Activated T-helper 1 cell treated with anti-CD3 and anti-CD28 coated beads, Interleukin-2, amount 50 U/mL, for 16 hours (primary cell): ENCODE measurements at places on chromosomes 5 and 9.

DNA sequence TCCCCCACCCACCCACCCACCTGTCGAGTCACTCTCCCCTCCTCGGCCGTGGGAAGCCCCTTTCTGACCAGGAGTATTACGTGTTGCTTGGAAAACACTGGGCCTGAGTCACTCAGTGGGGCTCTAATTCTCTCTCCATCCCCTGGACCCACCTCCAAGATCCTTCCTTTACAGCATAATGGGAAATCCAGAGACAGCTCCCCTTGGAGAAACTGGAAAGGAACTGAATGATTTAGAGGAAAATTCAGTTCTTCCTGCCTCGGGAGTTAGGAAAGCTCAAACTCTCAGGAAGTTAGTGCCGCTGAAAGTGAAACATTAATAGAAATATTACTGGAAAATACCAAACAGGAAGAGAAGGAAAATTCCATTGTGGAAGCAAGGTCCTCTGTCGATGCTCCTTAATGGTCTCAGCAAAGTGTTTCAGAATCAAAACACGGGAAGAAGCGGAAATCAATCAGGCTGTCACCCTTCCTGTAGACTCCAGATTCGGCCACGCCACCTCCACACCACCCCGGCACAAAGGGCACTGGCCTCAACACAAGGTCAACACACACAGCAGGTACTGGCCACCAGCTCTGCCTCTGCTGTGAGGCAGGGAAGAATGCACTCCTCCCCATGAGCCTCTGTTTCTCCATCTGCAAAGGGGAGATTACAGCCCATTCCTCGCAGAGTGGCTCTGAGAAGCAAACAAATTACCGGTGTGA, 9.6 kb downstream of the SHB start:
- no peak for DNase-seq

- no peak for DNase-seq
Measured at GRCh38 chr9:71790296-71790695, 22.0 kb upstream of the CEMIP2 start.

GRCh38 chr5:61228691-61229280, 66.5 kb upstream of the SMIM15 start:
- no peak for DNase-seq

GRCh38 chr5:91383956-91384300, 811 bp upstream of the ARRDC3 start:
- no peak for DNase-seq

- no peak for DNase-seq
Measured at GRCh38 chr9:3288686-3289085, 237.1 kb downstream of the RFX3 start.

DNA sequence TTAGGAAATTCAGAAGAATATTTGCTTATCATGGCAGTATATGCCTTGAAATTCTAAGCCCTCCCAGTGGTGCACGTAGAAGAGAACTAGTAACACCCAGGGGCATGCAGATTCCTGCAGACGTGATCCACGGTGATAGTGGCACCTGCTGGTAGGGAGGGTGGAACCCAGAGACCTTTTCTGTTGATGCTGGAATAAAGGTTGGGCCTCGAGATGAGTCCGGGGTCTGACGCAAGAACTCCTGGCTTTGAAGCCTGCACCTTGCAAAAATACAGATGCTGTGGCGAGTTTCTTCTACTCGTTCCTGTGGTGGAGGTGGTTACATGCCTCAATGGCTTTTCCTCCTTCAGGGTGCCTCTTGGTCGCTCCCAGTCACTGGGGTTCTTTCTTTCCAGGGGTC, 39.5 kb upstream of the PHF2 start:
- no peak for DNase-seq

GRCh38 chr9:71652480-71652879, 115.8 kb downstream of the CEMIP2 start:
- no peak for DNase-seq

- no peak for DNase-seq
Measured at GRCh38 chr9:99895510-99895909, 10.9 kb upstream of the STX17 start.

DNA sequence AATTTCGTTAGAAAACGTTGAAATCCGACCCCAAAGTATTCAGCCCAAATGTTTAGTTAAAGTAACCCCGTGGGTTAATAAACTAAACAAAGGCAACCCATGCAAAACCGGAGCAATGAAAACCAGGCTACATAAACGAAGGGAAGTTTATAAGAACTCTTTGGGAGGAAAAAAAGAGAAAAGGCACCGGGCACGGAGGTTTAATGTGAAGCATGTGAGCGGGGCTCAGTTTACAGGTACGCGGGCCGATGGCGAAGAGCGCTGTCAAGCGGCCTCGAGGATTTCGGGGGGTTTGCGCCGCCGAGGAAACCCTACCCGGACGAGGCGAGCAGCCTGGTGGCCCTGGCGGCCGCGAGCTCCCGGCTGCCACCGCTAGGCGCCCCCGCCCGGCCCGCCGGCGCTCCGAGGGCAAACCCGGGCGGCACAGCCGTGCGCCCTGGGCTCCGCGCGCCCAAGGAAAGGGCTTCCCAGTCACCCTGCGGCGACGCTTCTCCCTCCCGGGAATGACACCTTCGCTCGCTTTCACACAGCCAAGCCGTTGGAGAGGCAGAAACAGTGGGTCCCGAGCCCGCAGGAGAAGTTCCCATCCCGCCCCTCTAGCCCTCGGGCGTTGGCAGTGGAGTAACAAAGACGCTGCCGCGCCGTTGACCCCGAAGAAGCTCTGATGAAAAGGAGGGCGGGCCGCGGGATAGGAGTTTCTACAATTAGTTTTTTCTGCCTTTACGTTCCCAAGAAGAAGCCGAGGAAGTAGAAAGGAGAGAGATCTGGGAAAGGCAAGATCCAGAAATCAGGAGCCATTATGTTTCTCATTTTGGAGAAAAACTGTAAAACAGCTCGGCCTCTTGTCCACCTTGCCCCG, 126.0 kb downstream of the TMEM174 start:
- DNase-seq, result no peak

- DNase-seq, result no peak
Measured at GRCh38 chr5:120306303-120306702, 157.8 kb upstream of the PRR16 start.

GRCh38 chr5:169389318-169389717, 88.4 kb upstream of the SLIT3 start:
- no peak for DNase-seq

GRCh38 chr5:97847920-97848631, 665.0 kb upstream of the RIOK2 start:
- DNase-seq, result no peak

- no peak for DNase-seq
Measured at GRCh38 chr5:38265546-38266179, 7.3 kb downstream of the EGFLAM start.

DNA sequence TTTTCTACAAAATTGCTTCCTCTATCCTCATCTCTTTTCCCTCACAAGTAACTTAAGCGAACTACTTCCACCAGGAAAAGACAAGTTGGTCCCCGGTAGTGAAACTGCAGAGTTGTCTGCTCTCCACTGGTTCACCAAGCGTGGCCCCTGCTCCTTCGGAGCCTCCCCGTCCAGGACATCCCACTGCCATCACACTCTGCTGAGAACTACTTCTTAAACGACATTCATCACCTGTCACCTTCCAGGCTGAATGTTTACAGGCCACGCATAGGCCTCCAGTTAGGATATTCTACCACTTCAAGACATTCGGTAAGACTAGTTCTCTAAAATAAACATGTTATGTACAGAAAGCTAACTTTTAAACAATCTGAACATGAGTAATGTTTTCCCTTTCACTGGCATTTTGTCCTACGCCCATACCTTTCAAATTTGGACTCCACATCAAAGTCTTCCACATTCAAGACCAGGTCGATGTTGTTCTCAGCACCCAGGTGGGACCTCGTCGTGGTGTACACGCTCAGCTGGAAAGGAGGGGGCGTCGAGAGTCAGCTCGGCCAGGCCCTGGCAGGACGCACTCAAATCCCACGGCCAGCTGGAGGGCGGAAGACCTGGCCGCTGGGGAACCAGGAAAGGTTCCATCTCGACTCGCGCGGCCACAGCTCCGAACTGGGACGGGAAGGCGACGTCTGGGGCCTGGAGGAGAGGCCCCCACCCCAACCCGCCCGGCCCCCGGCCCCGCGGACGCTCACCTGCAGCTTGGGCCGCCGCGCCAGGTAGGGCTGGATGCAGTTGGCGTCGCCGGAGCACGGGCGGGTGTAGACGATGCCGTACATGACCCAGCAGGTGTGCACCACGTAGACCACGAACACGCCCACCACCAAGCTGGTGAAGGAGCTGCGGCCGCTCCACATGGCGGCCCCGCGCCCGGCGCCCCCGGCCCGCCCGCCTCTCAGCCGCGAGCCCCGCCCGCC, 683 bp downstream of the CLPTM1L start:
- no peak for DNase-seq

DNA sequence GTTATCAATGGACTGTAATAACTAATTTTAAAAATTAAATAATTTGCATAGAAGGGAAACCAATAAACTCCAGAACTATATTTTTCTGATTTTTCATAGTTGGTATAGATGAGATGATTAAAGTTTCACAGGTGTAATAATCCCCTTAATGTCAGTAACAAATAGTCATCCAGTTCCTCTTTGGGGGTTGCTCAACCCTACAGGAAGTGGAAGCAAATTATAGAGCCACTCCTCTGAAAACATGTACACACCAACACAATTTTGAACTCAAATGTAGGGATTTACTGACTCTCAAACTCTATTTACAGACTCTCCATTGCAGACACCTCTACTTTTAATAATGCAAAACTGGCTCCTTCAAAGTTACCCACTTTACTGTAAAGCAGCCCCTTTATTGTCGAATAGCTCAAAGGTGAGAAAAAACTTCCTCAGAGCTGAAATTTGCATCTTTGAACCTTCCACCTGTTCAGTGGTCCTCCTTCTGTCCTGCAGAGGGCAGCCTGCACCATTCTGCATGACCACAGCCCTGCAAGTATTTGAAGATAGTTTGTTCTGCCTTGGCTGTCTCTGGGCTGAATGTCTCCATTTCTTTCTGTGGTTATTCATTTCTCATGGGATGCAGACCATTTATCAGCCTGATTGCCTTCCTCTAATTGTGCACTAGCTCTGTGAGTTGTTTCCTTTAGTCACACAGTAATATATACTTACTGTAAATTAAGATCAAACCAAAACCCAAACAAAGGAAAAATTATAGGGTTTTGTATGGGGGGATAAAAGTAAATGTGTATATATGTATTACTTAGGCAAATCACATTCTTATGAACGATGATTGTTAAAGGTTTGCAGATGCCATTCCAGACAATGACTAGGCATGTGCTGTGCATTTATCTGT, 383.2 kb upstream of the SGCD start:
- DNase-seq, result no peak

DNA sequence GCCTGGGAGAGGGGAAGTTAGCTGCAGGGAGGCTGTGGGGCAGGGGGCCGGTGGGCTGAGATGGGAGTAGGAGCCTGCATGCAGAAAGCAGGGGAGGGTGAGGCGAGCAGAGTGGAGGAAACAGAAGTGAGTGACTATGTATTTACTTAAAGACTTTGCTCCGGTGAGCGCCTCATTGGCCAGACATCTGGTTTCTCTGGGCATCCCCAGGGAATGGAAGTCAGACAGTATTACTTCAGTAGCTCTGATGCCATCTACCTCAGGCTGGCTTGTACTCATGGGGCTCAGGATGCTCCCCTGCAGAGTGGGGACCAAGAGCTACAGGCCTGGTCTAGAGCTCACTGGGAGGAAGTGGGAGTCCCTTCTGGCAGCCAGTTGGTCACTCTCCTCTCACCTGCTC, 78.2 kb upstream of the ARAP3 start:
- DNase-seq, result no peak

GRCh38 chr9:121945281-121945680, 147.8 kb downstream of the TTLL11 start:
- no peak for DNase-seq

DNA sequence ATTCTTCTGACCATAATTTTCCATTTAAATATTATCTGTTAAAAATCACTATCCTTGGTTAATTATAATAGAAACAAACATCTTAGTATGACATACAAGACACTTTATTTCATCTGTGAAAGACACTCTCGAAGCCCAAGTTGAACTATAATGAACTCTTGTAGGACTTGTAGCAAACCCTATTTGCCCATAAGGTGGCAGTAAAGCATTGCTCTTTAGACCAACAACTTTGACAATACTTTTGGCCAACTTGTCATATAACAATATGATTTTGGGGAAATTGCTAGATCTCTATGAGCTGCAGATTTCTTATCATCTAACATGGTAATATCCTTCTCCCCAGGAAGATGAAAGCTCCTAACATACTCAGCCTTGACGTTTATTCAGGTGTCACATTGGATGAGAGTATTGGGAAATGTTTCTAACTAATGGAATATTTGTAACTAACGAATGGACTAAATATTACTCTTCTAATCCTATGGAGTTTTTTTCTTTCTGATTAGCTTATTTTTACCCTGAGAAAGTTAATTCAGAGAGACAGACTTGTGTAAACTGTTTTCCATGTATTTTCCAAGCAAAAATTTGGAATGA, 11.0 kb downstream of the SPINK14 start:
- no peak for DNase-seq

GRCh38 chr5:61779743-61780142, 447.7 kb downstream of the ZSWIM6 start:
- no peak for DNase-seq

DNA sequence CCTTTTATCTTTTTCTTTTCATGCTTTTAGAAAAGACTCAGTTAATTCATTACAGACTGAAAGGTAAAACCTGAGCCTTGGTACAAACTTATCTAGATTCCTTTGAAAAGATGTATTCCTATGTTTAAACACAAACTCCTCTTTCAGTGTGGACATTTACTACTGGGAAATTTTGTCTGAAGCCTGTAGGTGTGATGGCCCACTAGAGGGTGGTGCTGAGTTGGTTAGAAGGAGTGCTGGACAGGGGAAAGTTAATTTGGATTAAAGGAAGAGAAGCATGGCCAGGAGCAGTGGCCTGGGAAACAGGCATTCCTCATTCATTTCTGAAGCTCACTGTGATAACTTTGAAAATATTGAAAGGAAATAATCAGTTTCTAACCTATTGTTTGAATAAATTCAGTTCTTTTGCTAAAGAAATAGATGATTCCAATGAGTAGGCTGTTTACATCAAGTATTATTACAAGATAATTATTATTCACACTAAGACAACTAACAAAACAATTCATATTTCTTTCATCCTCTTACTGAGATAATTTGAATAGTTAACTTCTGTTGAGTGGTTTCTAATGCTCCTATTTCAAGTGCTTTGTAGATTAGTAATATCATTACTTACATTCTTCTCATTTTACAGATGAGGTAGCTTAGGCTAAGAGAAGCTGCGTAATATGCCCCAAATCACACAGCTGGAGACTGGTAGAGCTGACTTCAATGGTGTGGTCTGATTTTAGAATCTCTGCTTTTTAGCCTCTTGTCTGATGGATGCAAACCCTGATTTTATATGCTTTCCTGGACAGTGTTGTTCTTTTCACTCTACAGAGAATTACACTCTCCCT, 150.9 kb downstream of the ADGRV1 start:
- DNase-seq, result no peak

- DNase-seq, result no peak
Measured at GRCh38 chr5:84274585-84275468, 109.9 kb downstream of the EDIL3 start.
